ENCODE measurements at places on chromosomes 3 and 15.

- H3K27me3 ChIP-seq: no peaks in the 10 kb centered on the region
- no peaks in the 10 kb centered on the region for H3K36me3 ChIP-seq
- no peak for DNase-seq
- H3K4me1 ChIP-seq: no peaks in the 10 kb centered on the region
Measured at GRCh38 chr3:151599103-151599672, 134.5 kb upstream of the AADACL2 start.

DNA sequence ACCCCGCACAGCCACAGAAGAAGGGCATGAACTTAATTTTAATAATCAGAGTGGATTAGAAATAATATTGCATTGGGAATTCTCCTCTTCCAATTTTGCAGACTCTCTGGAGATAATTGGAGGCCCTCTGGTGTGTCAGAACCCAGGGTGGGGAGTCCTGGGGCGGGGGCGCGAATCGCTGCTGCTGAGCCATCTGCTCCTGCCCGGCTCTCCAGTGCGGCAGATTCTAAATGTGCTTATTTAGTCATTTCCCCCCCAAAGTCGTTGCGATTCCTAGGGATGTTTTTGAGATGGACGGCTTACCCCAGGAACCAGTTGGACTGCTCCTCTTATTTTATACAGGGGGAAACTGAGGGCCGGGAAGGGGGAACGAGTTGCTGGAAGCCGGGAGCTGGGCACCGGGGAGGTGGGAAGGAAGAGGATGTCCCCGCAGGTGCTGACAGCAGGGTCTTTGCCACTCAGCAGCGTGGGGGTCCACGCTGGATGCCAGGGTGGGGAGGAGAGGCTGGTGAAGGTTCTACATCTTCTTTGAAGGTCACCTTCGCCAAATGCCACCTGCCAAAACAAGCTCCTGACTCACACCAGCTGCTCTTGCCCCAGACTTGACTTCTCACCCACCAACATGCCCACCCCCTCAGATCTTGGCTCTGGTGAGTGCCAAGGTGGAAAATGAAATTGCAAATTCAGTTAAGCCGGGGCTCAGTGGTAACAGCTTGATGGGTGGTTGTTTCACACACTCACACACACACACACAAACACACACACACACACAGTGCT is 91.3 kb upstream of the PRR23E start:
- no peak overlapping the region for H3K27ac ChIP-seq
- DNase-seq: no peak
- peaks cover 15% of the 10 kb centered on the region for H3K27me3 ChIP-seq
- no peaks in the 10 kb centered on the region for H3K4me1 ChIP-seq
- no peaks in the 10 kb centered on the region for H3K36me3 ChIP-seq

GRCh38 chr3:133896002-133896761 is 500 bp upstream of the RAB6B start:
- H3K27ac ChIP-seq: no peak overlapping the region
- peak overlapping the region; percentile 54 for H3K4me3 ChIP-seq
- peaks cover 1% of the 10 kb centered on the region for H3K36me3 ChIP-seq

DNA sequence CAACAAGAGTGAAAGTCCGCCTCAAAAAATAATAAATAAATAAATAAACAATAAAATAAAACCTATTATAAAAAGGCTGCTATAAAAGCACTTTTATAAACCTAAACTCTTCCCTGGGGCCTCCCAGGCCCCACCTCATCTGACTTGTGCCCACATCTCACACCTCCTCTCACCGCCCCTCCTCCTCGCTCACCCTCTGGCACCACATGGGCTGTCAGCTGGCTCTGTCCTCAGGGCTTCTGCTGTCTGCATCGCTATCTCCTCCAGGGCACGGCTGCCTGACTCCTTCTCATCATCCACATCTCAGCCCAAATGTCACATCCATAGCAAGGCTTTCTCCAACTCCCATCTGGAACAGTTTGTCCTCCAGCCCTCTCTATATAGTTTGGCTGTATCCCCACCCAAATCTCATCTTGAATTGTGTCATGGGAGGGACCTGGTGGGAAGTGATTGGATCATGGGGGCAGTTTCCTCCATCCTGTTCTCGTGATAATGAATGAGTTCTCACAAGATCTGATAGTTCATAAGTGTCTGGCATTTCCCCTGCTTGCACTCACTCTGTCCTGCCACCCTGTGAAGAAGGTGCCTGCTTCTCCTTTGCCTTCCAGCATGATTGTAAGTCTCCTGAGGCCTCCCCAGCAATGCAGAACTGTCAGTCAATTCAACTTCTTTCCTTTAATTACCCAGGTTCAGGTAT is 8.8 kb upstream of the SH3BP5 start:
- no peak overlapping the region for H3K27ac ChIP-seq
- no peak for DNase-seq
- H3K27me3 ChIP-seq: no peaks in the 10 kb centered on the region
- no peak overlapping the region for H3K4me3 ChIP-seq

DNA sequence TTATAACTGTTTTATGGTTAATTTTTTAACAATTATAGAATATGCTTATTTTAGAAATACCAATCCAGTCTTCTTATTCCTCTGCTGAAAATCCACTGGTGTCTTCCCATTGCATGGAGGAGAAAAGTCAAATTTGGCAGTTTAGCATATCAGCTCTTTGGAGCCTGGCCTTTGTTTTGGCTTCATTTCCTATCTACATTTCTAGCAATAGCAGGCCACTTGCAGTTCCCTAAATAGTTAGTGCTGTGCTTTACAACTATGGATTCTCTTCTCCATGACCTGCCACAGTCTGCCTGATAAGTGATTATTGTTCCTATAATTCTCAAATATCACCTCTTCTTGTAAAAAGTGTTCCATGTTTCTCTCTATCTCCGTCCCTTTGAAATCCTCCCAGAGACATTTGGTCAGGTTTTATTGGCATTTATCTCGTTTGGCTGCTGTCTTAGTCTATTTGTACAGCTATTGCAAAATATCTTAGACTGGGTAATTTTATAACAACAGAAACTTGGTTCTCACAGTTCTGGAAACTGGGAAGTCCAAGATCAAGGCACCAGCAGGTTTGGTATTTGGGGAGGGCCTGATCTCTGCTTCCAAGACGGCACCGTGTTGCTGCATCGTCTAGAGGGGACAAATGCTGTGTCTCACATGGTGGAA is 8.2 kb upstream of the SEC22A start:
- H3K4me1 ChIP-seq: no peaks in the 10 kb centered on the region
- no peak for DNase-seq
- H3K27ac ChIP-seq: no peak overlapping the region
- H3K27me3 ChIP-seq: no peaks in the 10 kb centered on the region

GRCh38 chr15:29071882-29072273 is 186.1 kb downstream of the APBA2 start:
- peaks cover 4% of the 10 kb centered on the region for H3K36me3 ChIP-seq
- no peak overlapping the region for H3K4me3 ChIP-seq
- no peak overlapping the region for H3K27ac ChIP-seq
- no peaks in the 10 kb centered on the region for H3K27me3 ChIP-seq
- no peaks in the 10 kb centered on the region for H3K4me1 ChIP-seq

GRCh38 chr3:197554196-197554561 is 1.6 kb downstream of the BDH1 start:
- H3K4me1 ChIP-seq: peaks cover 9% of the 10 kb centered on the region
- H3K36me3 ChIP-seq: peaks cover 2% of the 10 kb centered on the region
- peaks cover 10% of the 10 kb centered on the region for H3K27me3 ChIP-seq
- H3K27ac ChIP-seq: peak overlapping the region; percentile 65

DNA sequence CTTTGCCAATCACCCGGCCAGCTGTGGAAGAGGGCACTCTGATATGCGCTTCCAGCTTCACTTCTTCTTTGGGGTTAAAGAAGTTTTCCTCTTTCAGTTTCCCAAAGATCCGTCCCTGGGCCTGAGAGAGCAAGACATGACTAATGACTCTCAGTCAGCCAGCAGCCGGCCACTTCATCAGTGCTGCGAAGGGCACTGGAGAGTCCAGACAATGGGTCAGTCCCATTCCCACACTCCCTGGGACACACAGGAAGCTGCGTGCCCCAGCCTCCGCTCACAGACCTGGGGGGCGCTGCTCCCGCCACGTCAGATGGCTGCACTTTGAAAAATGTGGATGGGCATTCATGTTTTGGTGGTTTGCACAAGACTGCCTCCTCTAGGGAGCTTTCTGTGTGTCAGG is 63.3 kb downstream of the SENP2 start:
- no peaks in the 10 kb centered on the region for H3K36me3 ChIP-seq
- H3K4me1 ChIP-seq: peaks cover 5% of the 10 kb centered on the region
- no peak overlapping the region for H3K27ac ChIP-seq

Measured in central memory CD8-positive, alpha-beta T cell (primary cell).